Uterus (tissue), 4 donors: ENCODE measurements at places on chromosomes 12 and 14. TPM values are rescaled to one million over a fixed set of nuclear protein-coding genes. Genes with fewer than 3 reads are reported as not detected.
A peak's percentile ranks its signal among the peaks of the same experiment; 100 is the strongest.

DNA sequence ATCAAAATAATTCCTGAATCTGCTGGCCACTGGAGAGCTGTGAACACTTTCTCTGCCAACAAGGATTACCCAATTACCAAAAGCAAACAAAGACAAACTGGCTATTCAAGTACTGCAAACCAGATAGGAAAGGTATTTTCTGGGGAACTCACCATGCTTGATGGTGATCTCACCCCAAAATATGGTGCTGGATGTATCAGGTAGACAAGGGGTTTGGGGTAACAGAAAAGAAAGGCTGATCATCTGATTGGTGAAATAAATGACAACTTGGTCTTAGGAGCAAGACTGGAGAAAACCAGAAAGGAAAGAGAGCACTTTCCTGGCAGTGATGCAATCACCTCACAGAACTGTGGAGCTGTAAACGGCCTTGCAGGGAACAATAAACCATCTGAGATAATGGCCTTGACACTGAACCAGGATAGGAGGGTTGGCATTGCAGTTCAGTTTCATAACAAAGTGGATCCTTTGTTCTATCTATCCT, 31.0 kb upstream of the NPFF start:
- no peak overlapping the region for H3K4me3 ChIP-seq
- no peaks in the 10 kb centered on the region for H3K4me1 ChIP-seq
- H3K36me3 ChIP-seq: no peaks in the 10 kb centered on the region
- DNase-seq: no peak

DNA sequence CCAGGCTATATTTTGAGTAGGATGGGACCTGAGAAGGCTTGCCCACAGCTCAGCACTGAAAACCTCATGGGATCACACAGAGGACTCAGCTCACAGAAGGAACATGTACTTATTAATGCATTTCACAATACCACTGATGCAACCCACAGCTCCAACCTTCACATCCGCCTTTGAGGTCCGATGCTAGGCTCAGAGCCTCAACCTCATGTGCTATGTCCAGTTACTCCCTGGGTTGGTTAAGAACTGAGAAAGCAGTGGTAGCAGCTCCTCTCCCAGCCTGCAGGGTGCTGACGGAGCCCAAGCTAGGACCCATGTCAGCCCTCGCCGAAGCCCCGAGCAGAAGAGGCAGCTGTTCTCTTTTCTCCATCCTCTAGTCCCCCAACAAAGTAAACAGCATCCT, 52.9 kb downstream of the SPTB start:
- no peaks in the 10 kb centered on the region for H3K36me3 ChIP-seq
- no peaks in the 10 kb centered on the region for H3K27me3 ChIP-seq
- no peak overlapping the region for H3K4me3 ChIP-seq

FGF23 gene
- total RNA-seq: not detected

TAS2R42 gene
- not detected for total RNA-seq

DNA sequence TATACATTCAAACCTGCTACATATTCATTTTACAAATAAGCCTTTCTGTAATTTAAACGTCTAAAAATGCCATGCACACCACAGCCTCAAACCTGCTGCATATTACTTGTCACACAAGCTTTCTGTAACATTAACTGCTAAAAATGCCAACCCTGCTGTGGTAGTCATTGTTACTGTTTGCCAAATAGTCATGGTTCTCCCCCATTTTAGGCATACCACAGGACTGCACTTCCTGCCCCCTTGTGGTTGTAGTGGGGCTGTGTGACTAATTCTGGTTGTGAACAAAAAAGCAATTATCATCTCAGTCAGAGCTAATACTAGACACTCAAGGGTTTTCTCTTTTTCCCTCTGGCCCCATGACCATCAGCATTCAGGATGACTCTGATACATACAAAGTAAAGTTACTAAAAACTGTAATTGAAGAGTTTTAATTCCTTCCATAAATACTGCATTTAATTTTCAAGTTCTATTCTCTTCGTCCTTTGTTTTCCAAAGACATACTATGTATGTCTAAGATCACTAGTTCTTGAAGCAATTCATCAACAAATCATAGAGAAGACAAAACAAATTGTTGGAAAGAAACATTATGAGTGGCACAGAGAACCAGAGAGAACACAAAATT, 5.7 kb upstream of the SLC35F4 start:
- no peak overlapping the region for H3K4me3 ChIP-seq
- no peaks in the 10 kb centered on the region for H3K4me1 ChIP-seq
- H3K27me3 ChIP-seq: no peaks in the 10 kb centered on the region
- H3K27ac ChIP-seq: no peak overlapping the region
- H3K36me3 ChIP-seq: no peaks in the 10 kb centered on the region
- DNase-seq: no peak

- H3K27ac ChIP-seq: no peak overlapping the region
- no peak for DNase-seq
Observed at GRCh38 chr14:34219661-34220377, 242.2 kb downstream of the SPTSSA start.

- peak; percentile 66 for DNase-seq
- H3K4me1 ChIP-seq: no peaks in the 10 kb centered on the region
- peak overlapping the region; percentile 86 for H3K27ac ChIP-seq
- peak overlapping the region; percentile 53 for H3K4me3 ChIP-seq
- H3K27me3 ChIP-seq: no peaks in the 10 kb centered on the region
- H3K36me3 ChIP-seq: no peaks in the 10 kb centered on the region
Observed at GRCh38 chr12:78863482-78864402, 832 bp upstream of the SYT1 start.

RPGRIP1 gene
- not detected for total RNA-seq

HOXC4 gene
- total RNA-seq: 1.2 TPM

KIF5A gene
- total RNA-seq: 2.6 TPM

DNA sequence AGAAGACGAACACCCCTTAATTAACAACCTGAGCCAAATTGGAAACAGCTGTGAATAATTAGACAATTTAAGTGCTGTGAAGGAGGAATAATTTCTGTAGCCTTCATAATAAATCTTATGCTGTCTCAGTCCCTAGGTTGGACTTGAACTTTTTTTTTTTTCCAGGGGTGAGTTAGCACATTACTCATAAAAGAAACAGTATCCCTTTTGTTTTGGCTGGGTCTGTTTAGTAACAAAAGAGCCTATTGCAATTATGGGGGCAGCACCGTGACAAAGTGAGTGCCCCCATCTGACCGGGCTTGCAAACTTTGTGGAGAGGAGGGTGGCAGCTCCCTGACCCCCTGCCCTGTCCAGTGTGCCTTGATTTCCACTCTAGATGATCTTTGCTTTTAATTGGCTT, 167.4 kb downstream of the DICER1 start:
- no peak overlapping the region for H3K27ac ChIP-seq
- no peaks in the 10 kb centered on the region for H3K4me1 ChIP-seq
- no peaks in the 10 kb centered on the region for H3K27me3 ChIP-seq
- H3K36me3 ChIP-seq: no peaks in the 10 kb centered on the region

- H3K4me1 ChIP-seq: no peaks in the 10 kb centered on the region
- no peak for DNase-seq
- no peaks in the 10 kb centered on the region for H3K36me3 ChIP-seq
Observed at GRCh38 chr12:118979763-118980406, 1.5 kb upstream of the SRRM4 start.

DNA sequence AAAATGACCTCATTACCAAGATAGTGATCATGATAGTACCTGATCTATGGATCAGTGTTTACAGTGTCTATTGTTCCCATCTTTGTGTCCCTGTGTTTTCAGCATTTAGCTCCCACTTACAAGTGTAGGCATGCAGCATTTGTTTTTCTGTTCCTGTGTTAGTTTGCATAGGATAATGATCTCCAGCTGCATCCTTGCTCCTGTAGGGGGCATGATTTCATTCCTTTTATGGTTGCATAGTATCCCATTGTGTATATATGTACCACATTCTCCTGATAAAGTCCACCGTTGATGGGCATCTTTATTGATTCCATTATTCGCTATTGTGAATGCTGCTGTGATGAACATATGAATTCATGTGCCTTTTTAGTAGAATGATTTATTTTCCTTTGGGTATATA, 215.4 kb upstream of the NAV3 start:
- DNase-seq: no peak
- H3K4me3 ChIP-seq: no peak overlapping the region
- H3K27ac ChIP-seq: no peak overlapping the region
- no peaks in the 10 kb centered on the region for H3K36me3 ChIP-seq
- H3K4me1 ChIP-seq: no peaks in the 10 kb centered on the region
- no peaks in the 10 kb centered on the region for H3K27me3 ChIP-seq

DNA sequence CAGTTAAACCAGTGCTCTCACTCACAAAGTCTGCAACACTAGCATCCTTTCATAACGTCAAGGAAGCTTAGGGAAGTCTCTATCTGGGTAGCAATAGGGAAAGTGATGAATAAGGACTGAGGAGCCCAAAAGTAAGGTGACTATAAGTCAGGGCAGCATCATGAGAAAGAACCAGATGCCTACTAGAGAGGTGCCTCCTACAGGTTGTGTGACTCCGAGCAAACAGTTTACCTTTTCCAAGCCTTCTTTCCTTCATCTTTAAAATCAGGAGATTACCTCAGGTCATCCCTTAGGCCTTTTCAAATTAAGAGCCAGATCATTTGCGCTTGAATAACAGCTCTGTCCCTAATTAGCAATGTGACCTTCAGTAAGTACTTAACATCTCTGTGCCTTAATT, 40.2 kb downstream of the RTN1 start:
- DNase-seq: no peak
- no peaks in the 10 kb centered on the region for H3K36me3 ChIP-seq

IL31 gene
- total RNA-seq: not detected

TOMM20L gene
- not detected for total RNA-seq

CFAP54 gene
- 14.2 TPM for total RNA-seq

PARPBP gene
- 0.26 TPM for total RNA-seq

HOXC13 gene
- total RNA-seq: not detected

NPAS3 gene
- total RNA-seq: 15.2 TPM

AP5M1 gene
- 18.8 TPM for total RNA-seq

GRCh38 chr12:121789233-121789781, 4.2 kb downstream of the RHOF start:
- no peaks in the 10 kb centered on the region for H3K27me3 ChIP-seq
- DNase-seq: no peak
- no peak overlapping the region for H3K27ac ChIP-seq
- no peaks in the 10 kb centered on the region for H3K4me1 ChIP-seq
- H3K4me3 ChIP-seq: no peak overlapping the region

- H3K27ac ChIP-seq: no peak overlapping the region
- no peak overlapping the region for H3K4me3 ChIP-seq
- DNase-seq: no peak
- H3K4me1 ChIP-seq: no peaks in the 10 kb centered on the region
- H3K27me3 ChIP-seq: no peaks in the 10 kb centered on the region
- no peaks in the 10 kb centered on the region for H3K36me3 ChIP-seq
Observed at GRCh38 chr14:97074456-97074855, 277.3 kb downstream of the VRK1 start.

DPY19L2 gene
- 34.4 TPM for total RNA-seq

- no peaks in the 10 kb centered on the region for H3K36me3 ChIP-seq
- no peaks in the 10 kb centered on the region for H3K27me3 ChIP-seq
- no peak overlapping the region for H3K4me3 ChIP-seq
- peak overlapping the region; percentile 68 for H3K27ac ChIP-seq
- H3K4me1 ChIP-seq: peaks cover 3% of the 10 kb centered on the region
- no peak for DNase-seq
Observed at GRCh38 chr12:120830052-120830940, 73.9 kb downstream of the SPPL3 start.

DNA sequence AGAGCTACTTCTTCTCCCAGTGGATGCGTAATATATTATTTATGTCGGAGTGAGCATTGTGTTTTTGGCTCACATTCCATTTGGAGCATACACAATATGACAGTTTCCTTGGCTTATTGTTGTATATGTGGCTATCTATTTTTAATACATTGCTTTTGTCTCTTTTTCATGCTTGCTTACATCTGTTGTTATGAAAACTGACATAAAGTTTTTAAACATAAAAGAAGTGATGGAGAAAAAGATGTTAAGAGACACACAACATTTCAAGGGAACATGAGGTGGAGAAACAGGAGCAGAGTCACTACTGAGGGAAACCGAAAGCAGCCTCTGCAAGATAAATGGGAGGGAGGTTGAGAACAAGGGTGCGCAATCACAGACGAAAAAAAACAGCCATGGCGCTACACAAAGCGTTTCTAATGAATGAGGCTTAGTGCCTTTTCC, 228.4 kb upstream of the NPAS3 start:
- no peaks in the 10 kb centered on the region for H3K27me3 ChIP-seq
- H3K4me1 ChIP-seq: peaks cover 12% of the 10 kb centered on the region

CPSF6 gene
- total RNA-seq: 110 TPM

DNA sequence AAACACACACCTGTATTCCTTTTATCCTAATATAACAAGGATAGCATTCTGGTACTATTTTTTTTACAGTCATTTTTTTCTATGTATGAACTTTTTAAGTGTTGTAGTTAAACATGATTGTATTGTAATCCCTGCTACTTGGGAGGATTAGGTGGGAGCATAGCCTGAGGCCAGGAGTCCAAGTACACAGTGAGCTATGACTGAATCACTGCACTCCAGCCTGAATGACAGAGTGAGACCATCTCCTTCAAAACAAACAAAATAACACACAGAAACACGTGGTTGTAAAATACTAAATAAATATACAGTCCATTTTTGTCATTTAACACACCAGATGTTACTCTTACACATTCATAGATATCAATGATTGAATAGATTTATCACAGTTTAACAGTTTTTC, 56.9 kb downstream of the MAP4K5 start:
- no peak overlapping the region for H3K27ac ChIP-seq
- H3K27me3 ChIP-seq: no peaks in the 10 kb centered on the region
- H3K36me3 ChIP-seq: no peaks in the 10 kb centered on the region
- no peak overlapping the region for H3K4me3 ChIP-seq
- no peak for DNase-seq

ABCD4 gene
- total RNA-seq: 26.1 TPM

CD163 gene
- total RNA-seq: 86.6 TPM

SLC35E3 gene
- 6.5 TPM for total RNA-seq

CAPZA3 gene
- total RNA-seq: not detected

RNASE1 gene
- 129 TPM for total RNA-seq

GRCh38 chr12:26028953-26029735, 70.7 kb downstream of the RASSF8 start:
- DNase-seq: no peak
- H3K4me1 ChIP-seq: peaks cover 5% of the 10 kb centered on the region
- no peaks in the 10 kb centered on the region for H3K36me3 ChIP-seq
- H3K4me3 ChIP-seq: no peak overlapping the region

DEGS2 gene
- total RNA-seq: 0.88 TPM

DNA sequence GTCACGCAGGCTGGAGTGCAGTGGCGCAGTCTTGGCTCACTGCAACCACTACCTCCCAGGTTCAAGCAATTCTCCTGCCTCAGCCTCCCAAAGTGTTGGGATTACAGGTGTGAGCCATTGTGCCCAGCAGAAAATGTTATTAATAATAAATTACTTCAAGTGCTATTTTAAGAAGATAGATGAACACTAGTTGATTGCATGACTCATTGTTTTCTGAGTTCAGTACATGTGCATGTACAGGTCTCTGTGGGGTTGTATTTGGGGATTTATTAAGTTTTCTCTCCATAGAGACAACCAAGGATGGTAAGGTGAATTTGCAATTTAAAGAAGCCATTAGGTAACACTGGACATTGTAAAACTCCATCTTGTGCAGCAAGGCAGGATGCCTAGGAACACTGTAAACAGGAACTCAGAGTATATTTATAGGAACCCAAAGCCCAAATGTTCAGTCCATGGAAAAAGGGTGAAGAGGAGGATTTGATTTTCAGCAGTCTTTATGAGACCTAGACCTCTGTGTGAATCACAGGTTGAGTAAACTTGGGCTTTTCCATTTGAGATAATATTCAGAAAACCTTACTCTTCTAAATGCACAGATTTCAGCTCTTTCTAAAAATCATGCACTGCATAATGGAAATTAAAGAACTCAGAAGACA, 49.3 kb upstream of the TMPO start:
- no peak overlapping the region for H3K27ac ChIP-seq
- no peak overlapping the region for H3K4me3 ChIP-seq
- no peaks in the 10 kb centered on the region for H3K27me3 ChIP-seq
